Fibroblast of skin of back (primary cell): ENCODE measurements at places on chromosomes 2 and 18.

DNA sequence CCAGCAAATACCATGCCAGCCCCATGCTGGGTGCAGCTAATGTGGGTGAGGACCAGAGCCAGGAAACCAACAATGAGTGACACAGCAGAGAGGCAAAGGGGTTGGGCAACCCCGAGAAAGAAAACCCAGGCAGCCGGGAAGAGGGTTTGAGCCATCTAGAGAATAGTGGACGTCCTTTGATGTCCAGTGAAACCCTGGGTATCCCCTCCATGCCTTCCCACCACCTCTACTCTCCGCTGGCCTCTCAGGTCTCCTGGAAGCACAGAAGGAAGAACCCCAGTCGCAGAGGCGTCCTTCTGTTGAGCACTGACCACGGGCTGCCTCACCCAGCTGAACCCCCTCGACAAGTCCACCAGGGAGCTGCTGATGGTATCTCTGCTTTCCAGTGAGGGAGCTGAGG is 657.4 kb upstream of the ID2 start:
- DNase-seq = no peak

DNA sequence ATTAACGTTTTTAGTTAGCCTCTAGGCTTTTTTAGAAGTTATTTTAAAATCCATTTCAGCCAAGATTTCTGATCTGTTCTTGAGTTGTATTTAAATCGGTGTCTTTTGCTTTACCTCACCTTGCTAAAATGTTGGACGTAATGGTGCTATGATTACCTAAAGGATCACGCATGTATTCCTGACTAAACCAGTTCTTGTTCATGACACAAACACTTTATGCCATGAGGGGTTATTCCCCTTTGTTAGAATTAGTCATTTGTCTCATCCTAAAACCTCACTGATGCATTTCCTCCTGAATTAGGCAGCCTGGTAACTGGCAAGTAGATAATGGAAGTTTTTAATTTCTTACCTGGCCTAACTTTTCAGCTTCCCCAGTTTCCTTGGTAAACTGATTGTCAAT is 185.4 kb upstream of the TANK start:
- DNase-seq = no peak

DNA sequence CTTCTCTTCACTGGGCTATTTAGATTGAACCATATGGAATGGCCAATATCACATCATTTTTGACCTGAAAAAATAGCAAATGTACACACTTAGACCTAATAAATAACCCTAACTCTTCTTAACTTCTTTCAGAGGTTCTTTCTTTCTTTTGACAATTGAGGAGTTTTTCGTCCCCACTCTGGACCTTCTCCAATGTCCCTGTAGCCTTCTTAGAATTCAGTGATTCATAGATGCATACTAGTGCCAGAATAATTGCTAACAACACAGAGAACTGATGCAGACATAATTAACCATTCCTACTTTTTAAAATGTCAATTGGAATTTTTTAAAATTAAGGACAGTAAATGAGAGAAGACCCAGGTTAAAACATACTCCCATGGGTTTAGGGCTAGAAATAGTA is 20.0 kb downstream of the DAPL1 start:
- DNase-seq = no peak

DNA sequence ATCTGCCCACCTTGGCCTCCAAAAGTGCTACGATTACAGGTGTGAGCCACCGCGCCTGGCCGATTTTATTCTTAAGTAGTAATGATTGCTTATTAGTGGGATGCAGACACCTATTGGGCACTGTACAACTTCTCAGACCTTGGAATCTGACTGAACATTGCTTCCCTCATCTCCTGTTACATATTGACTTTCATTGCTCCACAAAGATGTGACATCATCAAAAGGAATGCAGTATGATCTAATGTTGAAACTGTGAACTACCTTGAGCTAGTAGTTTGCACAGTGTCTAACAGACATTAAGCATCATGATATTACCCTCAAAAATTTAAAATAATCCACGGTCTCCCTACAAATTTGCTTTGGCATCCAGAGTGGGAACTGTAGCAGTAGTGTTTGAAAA is 109.8 kb upstream of the SIX2 start:
- peak; percentile 81 for DNase-seq

DNA sequence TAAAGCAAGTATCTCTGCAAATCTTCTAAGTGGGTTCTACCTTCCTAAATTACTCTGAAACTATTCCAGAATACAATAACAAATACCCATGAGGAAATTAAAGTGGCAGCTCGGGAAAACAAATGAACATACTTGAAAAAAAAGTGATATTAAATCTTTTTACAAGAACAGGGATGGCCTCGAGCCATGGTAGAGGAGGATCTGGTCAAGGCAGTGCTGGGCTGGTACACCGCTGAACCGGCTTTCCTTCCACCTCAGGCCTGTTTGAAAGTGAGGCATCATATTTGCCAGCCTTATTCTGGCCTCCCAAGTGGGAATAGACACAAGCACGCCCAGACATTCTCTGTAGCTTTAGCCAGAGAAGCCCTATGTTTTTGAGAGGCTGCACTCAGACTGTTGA is 124.5 kb upstream of the CDCA7 start:
- no peak for DNase-seq

DNA sequence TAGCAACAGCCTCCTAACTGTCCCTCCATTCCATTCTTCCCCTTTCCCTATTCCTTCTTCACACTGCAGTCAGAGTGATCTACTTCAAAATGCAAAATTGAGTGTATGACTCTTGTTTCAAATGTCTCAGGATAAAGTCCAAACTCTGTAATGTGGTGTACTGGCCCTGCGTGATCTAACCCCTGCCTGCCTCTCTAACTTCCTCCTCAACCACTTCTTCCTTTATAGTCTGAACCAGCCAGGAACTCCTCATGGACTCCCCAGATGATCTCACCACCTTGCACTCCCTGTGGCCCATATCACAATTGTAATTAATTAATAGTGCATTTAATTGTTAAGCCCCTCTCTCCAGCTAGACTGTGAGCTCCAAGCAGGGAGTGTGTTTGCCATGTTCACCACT is 3.1 kb upstream of the B3GNT2 start:
- no peak for DNase-seq

DNA sequence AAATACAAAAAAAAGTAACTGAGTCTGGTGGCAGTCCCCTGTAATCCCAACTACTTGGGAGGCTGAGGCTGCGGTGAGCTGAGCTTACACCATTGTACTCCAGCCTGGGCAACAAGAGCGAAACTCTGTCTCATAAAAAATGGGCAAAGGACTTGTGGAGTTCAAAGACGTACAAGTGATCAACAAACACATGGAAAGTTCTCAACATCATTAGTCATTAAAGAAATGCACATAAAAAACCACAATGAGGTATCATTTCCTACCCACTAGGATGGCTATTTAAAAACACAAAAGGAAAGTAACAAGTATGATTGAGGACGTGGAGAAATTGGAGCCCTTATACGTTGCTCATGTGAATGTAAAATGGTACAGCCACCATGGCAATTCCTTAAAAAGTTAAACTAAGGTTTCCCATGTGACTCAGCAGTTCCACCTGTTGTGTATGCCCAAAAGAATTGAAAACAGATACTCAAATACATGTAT is 52.3 kb downstream of the RAB10 start:
- DNase-seq = peak; percentile 49

- DNase-seq = no peak
These were observed 120.1 kb downstream of the LRP1B start for GRCh38 chr2:142010477-142011270.

DNA sequence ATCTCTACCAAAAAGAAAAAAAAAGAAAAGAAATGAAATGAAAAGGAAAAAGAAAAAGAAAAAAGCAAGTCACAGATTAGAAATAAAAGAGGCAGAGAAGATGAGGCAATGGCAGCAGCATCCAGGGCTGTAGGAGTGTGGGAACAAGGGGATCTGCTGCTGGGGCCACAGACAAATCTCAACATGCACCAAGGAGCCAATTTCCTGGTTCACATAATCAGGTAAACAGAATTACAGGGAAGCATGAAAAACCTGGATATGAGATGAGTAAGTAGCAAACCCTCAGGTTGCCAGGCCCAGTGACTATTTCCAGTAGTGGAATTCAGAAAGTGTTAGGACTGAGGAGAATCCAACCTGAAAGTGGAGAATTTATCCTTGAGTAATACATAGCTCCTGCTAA is 77.4 kb upstream of the ARHGAP28 start:
- DNase-seq = no peak

DNA sequence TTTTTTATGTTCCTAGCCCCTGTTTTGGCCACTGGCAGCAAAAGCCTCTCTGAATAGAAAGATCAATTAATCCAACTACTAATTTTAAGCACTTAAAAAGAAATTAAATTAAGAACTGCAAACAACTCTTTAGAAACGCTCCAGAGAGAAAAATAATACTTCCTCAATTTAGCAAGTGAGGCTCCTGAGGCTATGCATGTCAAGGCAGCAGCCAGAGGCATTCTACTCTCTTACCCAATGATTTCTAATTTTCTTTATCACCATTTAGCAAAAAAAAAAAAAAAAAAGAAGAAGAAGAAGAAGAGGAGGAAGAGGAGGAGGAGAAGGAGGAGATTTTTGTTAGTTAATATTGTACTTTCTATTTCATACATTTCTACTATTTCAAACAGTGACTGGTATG is 68.5 kb downstream of the TMEM237 start:
- DNase-seq = no peak

- DNase-seq = no peak
These were observed 86.5 kb downstream of the LRP2 start for GRCh38 chr2:169275696-169276444.

DNA sequence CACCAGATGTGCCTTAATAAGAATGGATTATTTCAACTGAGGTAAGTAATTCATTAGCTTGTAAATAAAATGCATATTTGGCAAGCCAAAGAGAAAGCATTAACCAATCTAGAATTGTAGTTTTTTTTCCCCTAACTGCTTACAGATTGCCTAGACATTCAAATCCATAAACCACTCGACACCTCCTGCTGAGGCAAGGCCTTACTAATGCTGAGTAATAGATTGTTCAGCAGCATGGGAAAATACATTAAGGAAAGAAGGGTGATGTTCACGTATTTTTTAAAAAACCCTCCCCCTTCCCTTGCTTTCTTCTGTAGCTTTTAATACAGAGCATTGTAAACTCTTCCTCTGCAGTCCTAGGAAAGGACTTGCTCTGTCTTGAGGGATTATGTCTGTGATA is 17.0 kb upstream of the LINC00305 start:
- peak; percentile 92 for DNase-seq

DNA sequence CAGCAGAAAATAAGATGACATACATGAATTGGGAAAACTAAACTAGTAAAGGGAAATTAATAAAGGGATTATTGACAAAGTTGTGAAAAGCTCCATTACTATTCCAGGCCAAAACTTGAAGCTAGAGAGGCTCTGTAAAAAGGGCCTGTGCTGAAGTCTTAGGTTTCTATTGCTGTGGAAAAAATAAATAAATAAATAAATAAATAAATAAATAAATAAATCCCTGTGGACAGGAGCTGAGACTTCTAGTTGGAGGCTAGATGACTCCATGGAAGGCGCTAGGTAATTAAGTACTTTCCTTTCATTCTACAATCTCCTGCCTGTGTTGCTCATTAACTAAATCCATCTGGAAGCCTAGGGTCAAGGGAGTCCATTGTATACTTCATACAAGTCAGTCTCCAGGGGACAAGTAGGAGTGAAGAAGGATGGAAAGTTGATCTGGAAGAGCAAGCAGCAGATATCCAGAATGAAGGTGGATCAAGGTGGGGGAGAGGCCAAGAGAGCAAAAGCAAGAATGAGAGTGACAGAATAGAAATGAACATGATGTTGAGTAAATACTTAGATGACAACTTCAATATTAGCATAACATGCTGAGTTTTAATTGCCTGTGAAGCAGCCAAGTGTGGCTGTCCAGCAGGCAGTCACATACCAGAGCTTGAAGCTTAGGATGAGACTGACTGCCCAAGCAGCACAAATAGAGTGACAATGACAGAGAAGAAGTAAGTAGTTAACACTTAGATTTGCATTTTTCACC is 26.2 kb upstream of the CCNT2 start:
- DNase-seq = no peak

- DNase-seq = peak; percentile 44
These were observed 142.2 kb downstream of the BCL11A start for GRCh38 chr2:60411295-60411694.

DNA sequence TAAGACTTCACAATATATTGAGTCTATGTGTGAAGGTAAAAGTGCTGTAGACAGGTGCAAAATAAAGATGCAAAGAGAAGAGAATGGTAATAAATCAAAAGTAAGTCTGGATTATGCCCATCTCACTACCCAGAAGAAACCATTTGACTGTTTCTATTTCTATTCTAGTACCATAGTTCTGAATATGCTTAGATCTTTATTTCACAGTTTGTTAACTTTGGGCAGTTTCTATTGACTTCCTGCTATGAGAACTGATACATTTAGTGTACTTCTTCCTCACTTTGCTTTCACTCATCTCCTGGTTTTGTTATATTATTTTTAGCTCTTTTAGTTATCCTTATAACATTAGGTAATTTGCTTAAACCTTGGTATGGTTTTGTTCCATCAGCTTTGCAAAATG is 94.9 kb downstream of the HS1BP3 start:
- no peak for DNase-seq

- DNase-seq = no peak
These were observed 4.7 kb downstream of the SLC25A12 start for GRCh38 chr2:171889333-171889732.

DNA sequence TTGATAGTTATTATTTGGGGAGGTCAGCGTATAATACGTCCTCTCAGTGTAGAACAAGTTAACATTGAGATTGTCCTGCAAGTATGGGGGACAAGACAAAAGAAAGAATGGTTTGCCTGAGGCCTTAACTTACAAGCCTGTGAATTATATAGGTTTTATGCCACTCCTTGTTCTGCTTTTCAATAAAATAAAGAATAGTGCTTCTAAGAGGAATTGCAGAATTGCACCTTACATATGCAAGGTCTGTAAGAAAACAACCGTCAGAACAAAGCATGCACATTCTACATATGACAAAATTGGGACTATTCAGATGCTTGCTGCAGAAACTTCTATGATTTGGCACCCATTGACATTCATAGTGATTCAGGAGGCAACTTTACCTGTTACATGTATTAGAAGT is 785.0 kb downstream of the NR4A2 start:
- no peak for DNase-seq

- DNase-seq = no peak
These were observed 44.8 kb downstream of the VIT start for GRCh38 chr2:36741188-36741837.

GRCh38 chr2:113818382-113818951 is 62.0 kb upstream of the SLC35F5 start:
- DNase-seq = peak; percentile 95

DNA sequence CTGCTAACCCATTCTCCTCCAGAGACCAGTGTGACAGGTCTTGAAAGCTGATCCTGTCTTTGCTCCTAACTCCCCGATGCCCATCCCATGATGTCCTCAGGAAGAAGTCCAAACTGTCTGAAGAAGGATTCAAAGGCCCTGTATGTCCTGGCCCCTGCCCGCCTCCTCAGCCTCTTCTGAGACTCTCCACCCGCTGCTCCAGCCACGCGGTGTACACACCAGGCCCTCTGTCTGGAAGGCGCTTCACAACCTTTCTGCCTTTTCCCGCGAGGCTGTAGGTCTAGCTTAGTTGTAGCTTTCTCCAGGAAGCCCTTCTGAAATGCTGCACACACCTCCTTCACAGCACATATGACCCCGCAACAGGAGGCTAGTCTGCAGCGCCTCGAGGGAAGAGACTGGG is 23.5 kb upstream of the CRYBA2 start:
- no peak for DNase-seq

GRCh38 chr2:28557389-28558131 is 61.7 kb downstream of the PLB1 start:
- no peak for DNase-seq

GRCh38 chr18:43705850-43706249 is 428.6 kb upstream of the SYT4 start:
- no peak for DNase-seq

- peak; percentile 58 for DNase-seq
These were observed 233.5 kb upstream of the ATP5MC3 start for GRCh38 chr2:175414882-175415487.
